Femur (tissue), 1 donor: ENCODE measurements at places on chromosomes 4 and X.
A peak's percentile ranks its signal among the peaks of the same experiment; 100 is the strongest.

DNA sequence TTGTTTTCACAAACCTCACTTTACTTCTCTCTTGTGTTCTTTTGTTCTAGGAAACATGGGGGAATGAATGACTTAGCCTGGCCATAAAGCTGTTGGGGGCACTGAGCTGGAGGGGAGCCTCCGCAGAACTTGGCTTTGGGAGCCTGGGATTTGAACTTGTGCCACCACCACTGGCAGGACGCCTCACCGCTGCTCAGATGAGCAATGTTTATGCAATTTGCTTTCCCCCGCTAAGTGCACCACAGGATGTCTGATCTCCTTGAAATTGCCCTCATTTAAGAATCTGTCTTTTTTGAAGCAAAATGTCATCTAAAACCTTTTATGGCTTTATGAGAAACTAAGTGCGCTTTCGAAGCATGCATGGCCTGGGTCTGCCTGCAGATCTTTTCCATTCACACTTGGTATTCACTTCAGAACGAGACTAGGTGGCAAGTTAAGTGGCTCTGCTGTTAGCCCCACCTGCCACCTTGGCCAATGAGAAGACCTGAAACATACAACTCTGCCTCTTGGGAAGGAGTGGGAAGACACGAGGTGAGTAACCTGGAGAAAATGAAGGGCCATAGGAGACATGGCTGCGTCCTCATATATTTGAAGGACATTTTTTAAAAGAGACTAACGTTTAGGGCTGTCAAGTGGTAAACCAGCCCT, 119.3 kb downstream of the LDB2 start:
- DNase-seq, result no peak

DNA sequence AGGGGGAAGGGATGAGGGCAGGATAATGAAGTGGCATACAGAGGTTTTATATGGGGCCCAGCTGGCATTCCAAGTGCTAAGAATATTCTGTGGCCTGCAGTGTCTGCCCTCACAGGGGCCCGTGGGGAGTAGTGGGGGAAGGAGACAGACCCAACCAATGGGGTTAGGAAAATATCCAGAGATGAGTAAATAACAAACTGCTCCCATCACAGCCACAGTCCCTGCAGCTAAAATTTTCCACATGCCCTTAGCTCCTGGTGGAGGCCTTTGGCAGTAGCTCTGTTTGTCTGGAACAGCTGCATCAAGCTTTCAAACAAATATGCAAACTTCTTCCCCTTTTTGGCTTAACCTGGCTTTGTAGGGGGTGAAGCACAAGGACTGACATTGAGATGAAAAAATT, 3.1 kb downstream of the SRPX2 start:
- DNase-seq, result peak; percentile 61

DNA sequence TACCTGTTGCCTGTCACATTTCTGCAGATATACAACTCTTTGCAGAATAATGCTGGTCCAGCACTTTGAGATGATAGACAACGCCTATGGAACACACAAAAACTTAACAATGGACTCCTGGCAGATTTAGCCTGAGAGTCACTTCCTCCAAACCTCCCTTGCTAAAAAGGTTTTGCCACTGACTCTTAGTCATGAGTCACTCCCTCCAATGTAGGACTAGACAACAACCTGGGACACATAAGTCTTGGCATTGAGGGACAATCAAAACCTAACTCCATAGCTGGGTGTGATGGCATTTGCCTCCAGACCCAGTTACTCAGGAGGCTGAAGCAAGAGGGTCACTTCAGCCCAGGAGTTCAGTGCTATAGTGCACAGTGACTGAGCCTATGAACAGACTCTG, 22.0 kb upstream of the EIF4E start:
- DNase-seq, result no peak

- no peak for DNase-seq
Observed at GRCh38 chr4:14700544-14700943, 301.7 kb upstream of the CPEB2 start.

DNA sequence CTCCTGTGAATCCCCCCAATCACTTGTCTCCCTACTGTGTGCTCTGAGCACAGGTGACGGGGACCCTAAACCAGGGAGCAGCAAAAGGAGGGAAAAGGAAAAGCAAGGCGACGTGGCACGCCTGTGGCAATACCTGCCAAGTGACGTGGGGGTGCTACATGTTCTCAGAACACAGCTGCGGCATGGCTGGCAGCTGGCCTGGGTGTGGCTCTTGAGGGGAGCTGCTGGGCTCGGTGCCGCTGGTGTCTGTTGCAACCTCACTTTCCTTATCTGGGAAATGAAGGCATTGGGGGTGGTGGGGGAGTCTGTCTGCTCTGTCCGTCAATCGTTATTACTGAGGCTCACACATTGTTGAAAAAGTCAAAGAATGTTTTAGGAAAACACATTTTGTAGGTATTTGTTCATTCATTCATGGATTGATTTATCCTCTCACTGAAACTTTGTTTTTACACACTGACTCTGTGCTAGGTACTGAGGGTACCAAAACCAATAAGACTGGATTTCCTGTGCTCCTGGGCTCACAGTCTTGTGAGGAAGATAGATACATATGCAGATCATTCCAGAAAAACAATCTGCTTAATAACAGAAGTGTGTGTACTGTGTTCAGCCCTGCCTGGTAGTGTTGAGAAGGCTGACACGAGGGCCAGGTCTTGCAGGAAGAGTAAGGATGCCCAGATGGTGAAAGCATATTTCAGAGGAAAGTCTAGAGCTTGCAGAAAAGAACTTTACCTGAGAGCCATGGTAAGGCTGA, 217.6 kb downstream of the PTTG2 start:
- peak; percentile 76 for DNase-seq

- DNase-seq, result no peak
Observed at GRCh38 chrX:48465336-48465933, 4.6 kb downstream of the SLC38A5 start.
